Stimulated activated CD8-positive, alpha-beta memory T cell treated with anti-CD3 and anti-CD28 coated beads, Interleukin-4, amount 100 ng/mL, for 1 hour (primary cell): ENCODE measurements at places on chromosomes 1 and 21.

- no peak for DNase-seq
These were observed 274.2 kb downstream of the GRIK3 start for GRCh38 chr1:36760081-36760480.

DNA sequence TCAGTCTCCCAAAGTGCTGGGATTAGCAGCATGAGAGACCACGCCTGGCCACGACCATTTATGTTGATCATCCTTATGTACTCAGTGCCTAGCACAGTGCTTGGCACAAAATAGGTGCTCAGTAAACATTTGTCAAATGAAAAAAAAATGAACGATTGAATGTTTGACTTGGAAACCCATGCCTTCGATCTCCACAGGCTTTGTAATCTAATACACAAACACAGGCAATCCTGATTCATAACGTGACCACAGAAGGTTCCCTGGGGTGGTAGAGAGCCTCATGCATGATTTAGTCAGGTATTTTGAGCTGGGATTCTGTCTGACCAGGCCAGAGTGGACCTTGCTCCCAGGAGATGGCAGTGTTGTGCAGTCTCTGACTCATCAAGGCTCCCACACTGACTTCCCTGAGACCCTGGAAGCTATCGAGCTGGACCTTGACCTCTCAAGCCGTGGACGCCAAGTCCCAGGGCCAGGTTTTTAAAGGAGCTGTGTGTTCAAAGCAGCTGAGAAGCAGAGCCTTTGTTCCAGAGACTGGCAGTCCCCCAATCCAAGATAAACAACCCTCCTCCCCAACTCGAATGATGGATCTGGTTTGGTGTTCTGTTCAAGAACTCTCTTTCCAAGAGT is 81.1 kb downstream of the PGM1 start:
- no peak for DNase-seq

- no peak for DNase-seq
These were observed 550.6 kb downstream of the PTBP2 start for GRCh38 chr1:97271916-97272788.

DNA sequence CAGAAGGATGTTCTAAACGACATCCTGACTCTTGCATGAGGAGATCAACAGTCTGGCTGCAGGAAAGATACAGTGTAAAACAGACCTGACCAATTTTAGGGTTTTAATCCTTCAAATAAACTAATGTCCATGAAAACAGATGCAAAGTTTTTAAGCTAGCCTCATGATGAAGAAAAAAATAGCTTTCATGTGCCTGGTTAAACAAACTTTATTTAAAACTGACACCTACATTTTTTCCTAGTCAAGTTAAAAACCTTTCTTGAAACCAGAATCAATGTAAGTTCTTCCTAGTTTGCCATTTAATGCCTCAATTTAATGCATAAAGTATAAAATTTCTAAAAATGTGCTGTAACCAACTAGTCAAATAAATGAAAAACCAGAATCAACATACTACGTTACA is 2.9 kb downstream of the WDR26 start:
- no peak for DNase-seq

DNA sequence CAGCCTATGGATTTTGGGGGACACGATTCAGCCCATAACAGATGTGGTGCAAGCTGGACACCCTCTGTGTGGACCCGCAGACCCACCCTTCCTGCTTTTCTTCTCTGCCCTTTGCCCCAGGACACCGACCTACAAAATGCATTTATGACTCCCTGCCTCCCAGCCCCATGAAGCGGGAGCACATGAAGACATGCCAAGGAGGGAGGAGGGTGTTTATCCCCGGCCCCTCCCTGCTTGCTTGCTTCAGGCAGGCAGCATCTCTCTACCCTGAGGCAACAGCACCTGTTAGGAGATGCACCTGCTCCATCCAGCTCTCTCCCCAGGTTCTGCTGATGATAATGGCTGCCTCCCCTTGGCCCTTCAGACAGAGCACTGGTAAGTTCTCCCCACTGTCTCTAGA is 187.5 kb downstream of the PSMG1 start:
- DNase-seq = no peak

- DNase-seq = peak; percentile 29
These were observed 17.4 kb upstream of the KCNAB2 start for GRCh38 chr1:6028042-6028850.

GRCh38 chr1:115641762-115642167 is at the start of gene VANGL1:
TSS of gene VANGL1 (plus strand) at chr1:115641970. CDS start at chr1:115651414, 9,444 bp downstream.
- no peak for DNase-seq

GRCh38 chr21:21045518-21045917 is 47.3 kb downstream of the NCAM2 start:
- no peak for DNase-seq

DNA sequence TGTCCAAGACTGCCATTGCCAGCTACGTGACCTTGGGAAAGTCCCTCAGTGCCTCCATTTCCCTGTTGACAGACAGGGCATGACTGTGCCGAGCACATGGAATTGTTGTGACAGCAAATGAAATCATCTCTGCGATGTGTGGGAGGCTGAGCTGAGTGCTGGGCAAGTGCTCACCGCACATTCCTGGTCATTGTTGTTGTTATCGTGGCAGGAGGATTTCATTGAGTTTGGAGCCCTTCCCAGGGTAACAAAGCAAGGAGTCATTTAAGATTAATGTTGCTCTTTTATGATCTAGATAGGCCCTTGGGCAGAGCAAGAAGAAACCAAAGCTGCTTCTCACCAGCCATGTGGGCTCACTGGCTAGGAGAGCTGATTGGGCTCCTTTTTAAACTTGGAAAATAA is 39.6 kb upstream of the ITPKB start:
- DNase-seq = no peak

DNA sequence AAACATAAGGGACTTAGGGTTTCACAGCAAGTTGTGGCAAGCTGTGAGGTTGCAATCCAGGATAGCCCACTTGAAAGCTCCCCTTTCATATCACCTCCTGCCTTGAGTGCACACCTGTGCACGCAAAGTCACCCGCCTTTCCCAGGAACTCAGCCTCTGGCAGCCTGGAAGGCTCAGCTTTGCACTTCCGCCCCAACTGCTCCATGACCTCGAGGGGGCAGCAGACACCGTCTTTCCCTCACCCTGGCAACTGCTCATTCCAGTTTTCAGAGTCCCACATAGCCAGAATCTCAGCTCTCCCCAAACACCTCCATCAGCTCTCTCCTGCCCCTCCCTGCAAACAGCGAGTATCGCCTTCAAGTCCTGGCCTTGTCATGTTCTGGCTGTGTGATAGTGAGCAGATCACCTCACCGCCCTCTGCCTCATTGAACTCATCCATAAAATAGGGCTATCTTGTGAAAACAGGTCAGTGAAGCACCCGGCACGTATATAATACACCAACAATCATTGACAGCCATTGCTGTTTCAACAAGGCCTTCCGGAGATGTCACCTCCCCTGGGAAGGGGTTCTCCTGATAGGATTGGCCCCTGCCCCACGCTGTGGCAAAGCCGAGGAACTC is 32.2 kb upstream of the EPB41 start:
- DNase-seq = no peak

GRCh38 chr1:230337266-230337665 is 88.9 kb downstream of the PGBD5 start:
- no peak for DNase-seq

DNA sequence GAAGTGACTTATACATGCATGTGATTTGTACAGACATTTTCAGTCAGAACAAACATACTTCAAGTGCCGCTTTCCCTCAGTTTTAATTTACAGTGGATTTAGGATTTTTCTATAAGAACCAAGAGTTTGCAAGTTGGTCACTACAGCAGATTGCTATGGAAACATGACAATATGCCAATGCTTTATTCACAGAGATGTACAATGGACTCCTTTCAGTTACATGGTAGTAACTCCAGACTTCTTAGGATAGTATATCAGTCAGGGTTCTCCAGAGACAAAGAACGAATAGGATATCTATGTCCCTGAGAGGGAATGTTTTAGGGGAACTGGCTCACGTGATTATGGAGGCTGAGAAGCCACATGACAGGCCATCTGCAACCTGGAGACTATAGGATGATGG is 27.4 kb downstream of the IFI44 start:
- DNase-seq = no peak

DNA sequence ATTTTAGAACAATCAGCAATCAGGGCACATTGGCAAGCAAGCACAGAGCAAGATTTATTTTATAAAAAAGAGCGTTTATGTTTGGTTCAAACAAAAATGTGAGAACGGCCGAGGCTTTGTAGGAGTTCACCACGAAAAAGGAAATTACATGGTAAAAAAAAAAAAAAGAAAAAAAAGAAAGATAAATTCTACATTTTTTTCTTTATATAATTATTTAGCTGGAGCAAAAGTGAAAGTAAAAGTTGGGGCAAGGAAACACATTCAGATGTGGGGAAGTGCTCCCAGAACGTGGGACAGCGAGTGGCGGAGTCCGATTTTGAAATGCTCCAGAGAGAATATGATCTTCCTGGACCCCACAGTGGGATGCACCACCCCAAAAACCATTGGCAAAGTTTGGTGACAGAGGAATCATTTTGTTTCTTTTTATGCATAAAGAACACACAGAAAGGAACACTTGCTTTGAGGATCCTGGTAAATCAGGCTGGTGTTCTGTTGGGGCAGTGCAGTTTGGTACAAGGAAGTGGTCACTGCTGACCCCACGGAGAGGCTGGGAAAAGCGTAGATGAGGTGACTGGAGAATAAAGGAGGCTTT is 16.3 kb upstream of the ATP5PO start:
- no peak for DNase-seq

GRCh38 chr1:188599313-188599712 is 1770.6 kb downstream of the PLA2G4A start:
- DNase-seq = no peak

- DNase-seq = no peak
These were observed 105.8 kb downstream of the DUSP10 start for GRCh38 chr1:221636096-221636495.

GRCh38 chr1:182086620-182087019 is 25.1 kb upstream of the ZNF648 start:
- DNase-seq = no peak

DNA sequence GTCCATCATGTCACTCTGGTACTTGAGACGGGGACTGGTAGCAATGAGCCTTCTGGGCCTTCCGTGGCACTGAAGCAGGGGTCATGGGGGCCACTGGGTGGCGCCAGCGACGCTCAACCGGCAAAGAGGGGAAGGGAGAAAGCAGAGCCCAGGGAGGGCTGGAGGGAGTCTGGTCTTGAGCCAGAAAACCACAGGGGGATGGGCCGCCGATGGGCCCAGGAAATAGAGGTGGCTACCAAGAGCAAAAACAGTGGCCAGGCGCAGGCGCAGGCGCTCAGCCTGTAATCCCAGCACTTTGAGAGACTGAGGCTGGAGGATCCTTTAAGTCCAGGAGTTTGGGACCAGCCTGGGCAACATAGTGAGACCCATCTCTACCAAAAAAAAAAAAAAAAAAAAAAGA is 21.8 kb downstream of the EXOC8 start:
- DNase-seq = peak; percentile 6

DNA sequence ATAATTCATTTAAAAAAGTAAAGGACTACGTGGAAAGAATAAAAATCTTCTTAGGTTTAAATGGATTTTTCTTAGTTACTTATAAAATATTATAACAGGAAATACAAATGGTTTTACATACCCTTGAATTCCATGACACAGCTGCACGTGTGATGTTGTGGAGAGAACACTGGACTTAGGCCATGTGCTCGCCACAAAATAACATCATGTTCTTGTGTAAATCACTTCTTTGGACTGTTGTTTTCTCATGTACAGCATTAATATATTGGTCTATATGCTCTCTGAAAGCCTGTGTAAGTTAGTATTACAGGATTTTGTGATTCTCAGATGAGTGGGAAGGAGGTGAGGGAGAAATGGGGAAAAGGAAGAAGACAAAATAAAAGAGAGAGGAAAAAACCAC is 228.2 kb downstream of the DNM3 start:
- no peak for DNase-seq

DNA sequence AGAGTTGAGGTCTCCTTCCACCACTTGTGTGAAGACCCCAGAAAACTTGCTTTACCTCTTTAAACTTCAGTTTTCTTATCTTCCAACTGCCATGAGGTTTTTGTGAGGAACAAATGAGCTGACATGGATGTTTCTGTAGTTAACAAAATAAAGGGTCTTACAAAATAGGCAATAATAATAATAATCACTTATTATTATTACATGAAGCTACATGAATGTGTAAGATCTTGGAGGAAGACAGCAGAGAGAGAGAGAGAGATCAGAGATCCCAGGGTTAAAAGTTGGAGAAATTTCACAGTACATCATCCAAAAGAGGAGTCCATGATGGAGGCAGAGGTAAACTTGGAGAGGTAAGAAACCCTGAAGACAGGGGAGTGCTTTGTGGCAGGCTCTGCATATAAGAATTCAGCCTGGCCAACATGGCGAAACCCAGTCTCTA is 10.7 kb downstream of the RCC1 start:
- DNase-seq = no peak

DNA sequence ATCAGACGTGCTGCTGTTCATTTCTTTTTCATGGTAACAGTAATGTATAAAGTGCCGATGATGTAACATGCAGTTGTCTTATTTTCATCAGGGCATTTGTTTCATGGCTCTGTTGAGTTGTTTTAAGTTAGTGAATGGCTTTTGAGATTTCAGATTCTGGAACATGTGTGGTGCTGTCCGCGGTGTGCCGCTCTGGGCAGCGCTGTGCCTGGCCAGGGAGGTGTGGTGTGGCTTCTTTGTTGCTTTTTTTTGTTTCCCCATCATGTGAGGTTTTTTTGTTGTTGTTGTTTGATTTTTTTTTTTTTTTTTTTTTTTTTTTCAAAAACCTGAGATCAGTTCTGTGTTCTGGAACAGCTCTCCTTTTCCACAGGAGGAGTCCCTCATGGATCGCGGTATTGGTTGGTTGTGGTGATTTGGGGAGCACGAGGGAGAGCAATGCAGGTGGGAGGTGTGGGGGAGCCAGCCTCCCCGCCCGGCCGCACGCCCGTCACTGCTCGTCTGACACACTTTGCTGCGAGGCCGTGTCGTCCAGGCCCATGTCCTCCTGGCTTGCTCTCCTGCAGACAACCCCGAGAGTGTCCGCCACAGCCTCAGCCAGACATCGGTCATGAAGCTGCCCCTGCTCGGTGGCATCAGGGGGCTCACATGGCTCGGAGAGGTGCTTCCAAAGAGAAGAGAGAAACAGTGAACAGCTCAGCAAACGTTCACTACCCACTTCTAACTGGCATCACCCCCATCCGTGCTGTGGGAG is 33.6 kb downstream of the NTPCR start:
- no peak for DNase-seq
